ENCODE measurements at places on chromosomes 12 and 14. TPM values are rescaled to one million over a fixed set of nuclear protein-coding genes. Genes with fewer than 3 reads are reported as not detected.
A peak's percentile ranks its signal among the peaks of the same experiment; 100 is the strongest.

DNA sequence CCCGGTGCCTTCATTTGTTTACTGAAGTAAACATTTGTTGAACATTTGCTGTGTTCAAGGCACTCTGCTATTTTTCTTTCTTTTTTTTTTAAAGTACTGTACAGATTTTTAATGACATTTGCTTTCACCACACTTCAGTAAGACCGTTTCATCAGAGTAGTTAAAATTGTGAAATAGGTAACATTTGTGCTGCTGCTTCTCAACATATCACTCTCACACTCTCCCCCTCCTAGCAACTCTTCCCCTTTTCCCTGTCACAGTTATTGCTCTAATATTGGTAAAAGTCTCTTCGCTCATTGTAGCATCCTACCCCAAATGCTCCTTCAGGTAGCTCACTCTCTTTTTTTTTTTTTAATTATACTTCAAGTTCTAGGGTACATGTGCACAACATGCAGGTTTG lies 49.6 kb downstream of the SRGAP1 start:
- DNase-seq = no peak

DNA sequence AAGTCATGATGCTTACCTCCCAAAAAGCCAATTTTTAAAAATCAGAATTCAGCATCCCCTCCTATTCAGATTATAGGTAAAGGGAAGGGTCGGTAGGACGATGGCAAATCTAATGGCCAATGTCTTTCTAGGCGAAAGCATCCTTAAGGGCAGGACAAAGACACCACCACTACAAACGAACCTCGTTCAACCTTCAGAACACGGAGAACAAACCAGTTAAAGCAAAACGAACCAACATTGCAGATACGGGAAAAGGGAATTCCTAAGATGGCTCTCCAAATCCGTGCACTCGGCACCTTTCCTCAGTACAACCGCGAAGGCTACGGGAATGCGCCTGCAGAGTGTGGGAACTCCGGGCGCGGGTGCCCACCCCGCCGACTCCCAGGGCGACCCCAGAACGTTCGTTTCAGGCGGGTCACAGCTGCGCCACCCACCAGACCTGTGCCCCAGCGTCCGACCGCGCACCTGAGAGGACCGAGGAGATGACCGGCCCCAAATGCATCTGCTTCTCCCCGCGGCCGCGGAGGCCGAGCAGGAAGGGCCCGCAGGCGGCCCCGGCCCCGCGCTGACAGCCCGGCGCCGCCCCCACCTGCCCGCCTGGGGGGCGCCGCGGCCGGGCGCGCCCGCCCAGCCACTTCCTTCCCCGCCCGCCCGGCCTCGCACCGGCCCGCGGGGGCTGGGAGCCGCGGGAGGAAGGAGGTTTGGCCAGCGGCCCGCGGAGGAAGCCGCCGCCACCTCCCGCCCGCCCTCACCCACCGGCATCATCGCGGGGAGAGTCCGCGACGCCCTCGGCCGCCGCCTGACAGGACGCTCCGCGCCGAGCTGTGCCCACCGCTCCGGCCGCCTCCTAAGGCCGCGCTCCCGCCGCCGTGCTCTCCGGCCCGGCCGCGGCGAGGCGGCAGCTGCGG lies 578 bp downstream of the PPP1R13B start:
- DNase-seq = peak; percentile 29

DNA sequence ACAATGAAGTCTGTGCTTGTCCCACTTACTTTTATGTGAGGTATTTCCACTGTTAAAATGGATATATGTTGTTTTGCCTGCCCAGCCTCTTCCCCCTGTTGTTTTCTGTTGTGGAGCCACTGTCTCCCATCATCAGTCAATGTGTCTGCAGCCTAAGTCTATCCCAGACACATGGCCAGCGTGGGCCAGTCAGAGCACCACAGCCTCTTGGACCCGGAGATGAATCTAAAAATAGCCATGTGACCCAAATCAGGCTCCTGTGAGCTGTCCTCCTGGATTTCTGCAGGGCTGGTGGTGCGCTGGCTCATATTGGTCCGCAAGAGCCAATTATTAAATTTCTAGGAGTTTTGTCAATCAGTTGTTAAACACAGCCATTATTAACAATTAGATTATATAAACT lies 44.0 kb upstream of the PRICKLE1 start:
- DNase-seq = no peak

DNA sequence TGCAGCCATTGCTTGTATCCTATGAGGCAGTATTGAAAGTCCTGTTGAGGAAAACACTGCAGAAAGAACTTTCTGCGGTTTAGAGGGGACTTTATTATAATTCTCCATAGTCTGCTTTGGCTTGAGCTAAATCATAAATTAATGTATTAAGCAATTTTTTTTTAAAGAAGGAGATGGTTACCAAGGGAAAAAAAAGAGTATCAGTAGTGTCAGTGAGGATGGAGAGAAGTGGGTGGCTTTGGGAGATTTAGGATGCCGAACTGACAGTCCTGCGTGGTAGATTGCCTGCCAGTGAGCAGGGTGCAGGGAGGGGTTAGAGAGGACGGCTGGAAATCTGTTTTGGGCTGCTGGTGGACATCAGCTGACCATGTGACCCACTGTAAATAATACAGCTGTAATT lies 96.8 kb downstream of the MYRFL start:
- DNase-seq = no peak

DNA sequence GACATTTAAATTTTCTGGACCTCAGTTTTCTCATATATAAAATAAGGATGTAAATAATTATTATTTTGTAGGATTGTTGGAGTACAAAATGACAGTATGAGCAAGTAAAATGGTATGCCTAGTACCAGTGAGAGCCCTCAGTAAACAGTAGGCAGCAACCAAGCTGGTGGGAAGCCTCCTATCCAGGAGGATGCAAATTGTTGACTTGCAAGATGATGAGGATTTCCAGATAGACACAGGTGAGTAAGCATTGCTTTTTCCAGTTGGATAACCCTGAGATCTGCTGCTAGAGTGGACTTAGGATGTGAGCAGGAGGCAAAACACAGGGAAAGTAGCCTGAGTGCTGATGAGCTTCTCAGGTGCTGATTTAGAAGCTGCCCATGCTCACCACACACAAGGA lies 28.2 kb upstream of the AMIGO2 start:
- DNase-seq = no peak

GRCh38 chr14:84592770-84593169 lies 937.2 kb upstream of the FLRT2 start:
- no peak for DNase-seq

DNA sequence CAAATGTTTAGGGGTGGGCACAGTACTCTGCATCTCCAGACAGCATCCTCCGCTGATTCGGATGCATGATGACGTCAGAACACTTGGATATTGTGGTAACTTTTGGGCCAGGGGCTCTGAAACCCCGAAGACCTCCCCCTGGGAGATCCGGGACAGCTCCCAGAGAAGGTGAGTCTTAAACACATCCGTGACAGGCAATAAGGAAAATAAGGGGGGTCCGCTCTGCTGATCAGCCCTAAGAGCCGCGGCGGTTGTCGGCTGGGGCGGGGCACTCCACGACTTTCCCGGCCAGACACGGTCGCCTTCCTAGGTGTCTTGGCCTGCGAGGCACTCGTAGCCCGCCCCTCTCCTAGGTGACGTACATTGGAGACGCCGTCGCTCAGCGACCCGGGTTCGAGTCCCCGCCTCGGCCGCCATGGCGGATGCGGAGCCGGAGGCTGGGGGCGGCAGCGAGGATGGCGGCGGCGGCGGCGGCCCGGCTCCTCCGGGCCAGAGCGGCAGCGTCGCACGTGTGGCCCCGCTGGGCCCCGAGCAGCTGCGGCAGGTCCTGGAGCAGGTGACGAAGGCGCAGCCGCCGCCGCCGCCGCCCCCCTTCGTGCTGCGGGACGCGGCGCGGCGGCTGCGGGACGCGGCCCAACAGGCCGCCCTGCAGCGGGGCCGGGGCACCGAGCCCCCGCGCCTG lies at the start of gene ZNF839:
Gene ZNF839, plus strand, starts transcription at position 396 of the 682 bp plus-strand sequence. Its CDS starts 20 bp downstream, at position 416.
- DNase-seq = peak; percentile 72

GRCh38 chr14:38255408-38255672 lies 553 bp downstream of the CLEC14A start:
- DNase-seq = no peak

- no peak for DNase-seq
Measured at GRCh38 chr14:74609721-74610120, 2.3 kb downstream of the LTBP2 start.

DNA sequence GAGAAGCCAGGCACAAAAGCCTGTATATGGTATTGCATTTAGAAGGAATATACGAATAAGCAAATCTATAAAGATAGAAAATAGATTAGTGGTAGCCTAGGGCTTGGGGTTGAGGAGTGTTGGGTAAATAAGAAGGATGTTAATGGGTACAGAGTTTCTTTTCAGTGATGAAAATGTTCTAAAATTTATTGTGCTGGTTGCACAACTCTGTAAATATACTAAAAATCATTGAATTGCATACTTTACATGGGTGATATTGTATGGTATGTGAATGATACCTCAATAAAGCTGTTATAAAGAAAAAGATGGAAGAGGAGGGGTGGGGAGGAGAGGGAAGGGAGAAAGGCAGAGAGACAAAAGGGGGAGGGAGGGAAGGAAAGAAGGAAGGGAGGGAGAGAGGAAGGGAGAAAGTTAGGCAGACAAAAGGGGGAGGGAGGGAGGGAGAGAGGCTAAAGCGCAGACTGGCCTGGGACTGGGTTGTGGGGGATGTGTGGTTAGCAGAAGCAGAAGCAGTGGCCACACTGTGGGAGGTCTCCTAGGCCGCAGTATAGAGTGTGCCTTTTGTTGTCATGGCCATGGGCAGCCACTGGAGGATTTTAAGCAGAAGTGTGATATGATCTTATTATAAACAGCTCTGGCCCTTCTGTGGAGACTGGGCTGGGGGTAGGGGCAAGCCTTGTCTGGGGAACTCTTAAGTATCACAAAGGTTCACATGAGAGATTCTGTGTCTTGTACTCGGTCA lies 73.6 kb upstream of the ELK3 start:
- DNase-seq = no peak

DNA sequence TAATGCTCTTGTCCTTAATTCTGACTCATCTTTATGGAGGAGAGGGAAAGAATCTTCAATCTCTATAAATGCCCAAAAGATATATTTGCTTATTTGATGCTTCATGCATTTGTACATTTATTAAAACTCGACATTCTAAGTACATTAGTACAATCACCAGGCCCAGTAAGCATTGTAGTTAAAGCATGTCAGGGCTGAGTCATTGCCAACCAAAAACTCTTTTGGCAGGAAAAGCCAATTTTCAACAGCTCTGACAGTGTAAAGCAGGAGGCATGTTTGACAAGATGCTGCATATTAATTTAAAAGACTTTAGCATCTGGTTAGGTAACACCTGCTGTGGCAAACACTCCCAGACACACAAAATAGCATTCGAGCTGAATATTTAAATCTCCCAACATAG lies 290.9 kb downstream of the PPFIA2 start:
- DNase-seq = peak; percentile 37

GRCh38 chr12:26122681-26123481 lies 2.0 kb downstream of the BHLHE41 start:
- peak; percentile 54 for DNase-seq

DNA sequence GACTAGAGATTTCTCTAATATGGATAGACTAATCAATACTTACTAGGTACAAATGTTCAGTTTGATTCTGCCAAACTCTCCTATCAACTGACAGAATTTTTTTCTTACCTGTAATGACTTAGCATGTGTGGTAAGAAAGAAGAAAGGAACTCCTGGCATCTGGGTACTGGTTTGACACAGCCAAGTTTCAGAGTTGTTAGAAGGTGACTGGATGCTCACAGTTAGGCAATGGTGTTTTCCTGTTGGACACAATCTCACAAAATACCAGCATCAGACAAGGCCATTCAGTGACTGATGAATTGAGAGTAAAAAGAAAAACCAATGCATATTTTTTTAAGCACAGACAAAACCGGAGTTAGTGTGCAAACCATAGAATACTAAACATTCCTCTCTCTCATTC lies 4.2 kb downstream of the MUCL1 start:
- DNase-seq = no peak

DNA sequence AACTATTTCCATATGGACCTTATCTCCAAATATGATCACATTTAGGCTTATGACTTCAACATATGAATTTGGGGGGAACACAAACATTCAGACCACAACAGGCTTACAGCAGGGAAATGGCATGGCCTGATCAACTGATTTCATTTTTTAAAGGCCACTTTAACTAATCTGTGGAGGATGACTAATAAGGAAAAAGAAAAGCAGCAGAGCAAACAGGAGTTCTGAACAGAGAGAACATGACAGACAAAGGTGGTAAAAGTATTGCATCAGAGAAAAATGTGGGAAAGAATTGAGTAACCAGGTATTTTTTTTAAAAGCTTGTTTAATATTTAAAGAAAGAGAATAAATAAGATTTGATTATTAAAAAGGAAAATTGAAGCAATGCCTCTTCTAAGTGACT lies 366.1 kb upstream of the TMPO start:
- DNase-seq = peak; percentile 36

The SPATS2 gene
- total RNA-seq = 42.4 TPM

The NOVA1 gene
- total RNA-seq = 0.87 TPM

The CHGA gene
- not detected for total RNA-seq

The MED13L gene
- total RNA-seq = 97.1 TPM

The IGF1 gene
- total RNA-seq = not detected

The HEBP1 gene
- total RNA-seq = 5.9 TPM

The TBX5 gene
- not detected for total RNA-seq

The KIF26A gene
- under 0.01 TPM for total RNA-seq

Measured in renal cortical epithelial cell (primary cell).